SJSA1 (cell line): ENCODE measurements at places on chromosomes 5 and 9. TPM values are rescaled to one million over a fixed set of nuclear protein-coding genes. Genes with fewer than 3 reads are reported as not detected.

DNA sequence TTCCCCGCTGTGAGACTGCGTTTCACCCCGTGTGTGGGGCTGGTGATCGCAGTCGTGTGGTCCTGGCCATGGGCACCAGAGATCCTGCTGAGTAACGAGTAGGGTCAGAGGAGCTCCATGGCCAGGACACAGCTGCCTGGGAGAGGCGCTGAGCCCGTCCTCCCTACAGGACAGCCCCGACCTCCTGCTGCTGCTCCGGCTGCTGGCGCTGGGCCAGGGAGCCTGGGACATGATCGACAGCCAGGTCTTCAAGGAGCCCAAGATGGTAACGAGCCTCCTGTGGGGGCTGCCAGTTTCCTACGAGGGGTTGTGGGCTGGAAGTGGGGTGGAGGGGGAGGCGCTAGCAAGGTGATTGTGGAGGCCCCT is 11.0 kb downstream of the NELFB start:
- DNase-seq: no peak

DNA sequence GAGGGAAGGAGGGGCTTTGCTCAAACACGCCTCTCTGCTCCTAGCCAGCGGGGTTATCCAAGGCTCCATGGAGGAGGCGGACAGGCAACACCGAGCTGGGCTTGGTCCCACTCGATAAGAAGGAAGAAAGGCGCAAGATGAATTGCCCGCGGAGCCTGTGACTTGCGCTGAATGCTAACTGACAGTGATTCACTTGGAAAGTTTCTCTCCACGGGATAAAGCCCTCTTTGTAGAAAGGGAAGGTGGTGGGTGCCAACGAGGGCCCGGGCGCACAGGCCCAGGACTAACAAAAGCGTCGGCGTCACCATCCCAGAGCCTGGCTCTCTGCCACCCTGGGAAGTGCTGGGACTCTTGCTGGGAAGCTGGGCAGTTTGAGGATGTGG is 76.0 kb downstream of the VAV2 start:
- no peak for DNase-seq

DNA sequence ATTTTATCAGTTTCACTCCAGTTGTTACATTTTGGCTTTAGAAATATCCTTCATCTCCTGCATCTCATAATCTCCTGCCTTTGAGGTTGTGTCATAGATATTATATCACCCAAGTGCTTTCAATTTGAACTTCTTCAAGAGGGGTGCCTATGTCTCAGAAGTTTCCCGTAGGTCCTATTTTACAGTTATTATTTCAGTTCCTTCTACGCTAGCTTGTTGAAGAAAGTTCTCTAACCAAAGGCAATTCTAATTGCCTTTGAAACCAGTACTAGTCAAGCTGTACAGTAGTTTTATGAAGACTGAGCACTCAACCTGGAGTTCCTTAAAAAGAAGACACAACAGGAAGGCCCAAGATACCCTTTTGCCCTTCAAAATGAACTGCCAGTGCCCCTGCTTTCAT is 116.4 kb downstream of the ZCCHC7 start:
- no peak for DNase-seq

DNA sequence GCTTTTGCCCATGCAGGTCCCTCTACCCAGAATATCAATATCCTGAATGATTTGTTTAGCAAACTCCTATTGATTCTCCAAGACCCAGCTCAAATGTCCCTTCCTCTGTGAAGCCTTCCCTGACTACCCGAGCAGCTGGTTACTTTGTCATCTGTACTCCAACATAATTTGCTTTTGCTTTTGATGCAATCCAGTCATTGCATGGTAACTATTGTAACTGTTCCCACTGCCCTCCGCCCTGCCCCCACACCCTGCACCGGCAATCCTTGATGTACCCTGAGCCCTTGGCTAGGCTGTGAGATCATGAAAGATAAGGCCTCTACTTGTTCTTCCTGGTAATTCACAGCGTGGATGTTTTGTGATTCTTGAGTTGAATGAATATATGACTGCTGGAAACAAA is 119.9 kb upstream of the BOD1 start:
- no peak for DNase-seq

CSNK1A1 gene
- total RNA-seq: 311 and 438 TPM in 2 replicates

SELENOP gene
- 0.76 TPM in 1 of 2 replicates, not detected in the other for total RNA-seq

PCDHA10 gene
- total RNA-seq: not detected in 2 replicates

CSNK1G3 gene
- 44.6 and 75.1 TPM in 2 replicates for total RNA-seq

MYORG gene
- total RNA-seq: 0.37 and 0.97 TPM in 2 replicates
